Activated CD8-positive, alpha-beta T cell treated with anti-CD3 and anti-CD28 coated beads for 36 hours (primary cell): ENCODE measurements at places on chromosomes 5 and 9. TPM values are rescaled to one million over a fixed set of nuclear protein-coding genes. Genes with fewer than 3 reads are reported as not detected.

The FBP2 gene
- not detected for total RNA-seq

The SLC6A3 gene
- total RNA-seq, result not detected

DNA sequence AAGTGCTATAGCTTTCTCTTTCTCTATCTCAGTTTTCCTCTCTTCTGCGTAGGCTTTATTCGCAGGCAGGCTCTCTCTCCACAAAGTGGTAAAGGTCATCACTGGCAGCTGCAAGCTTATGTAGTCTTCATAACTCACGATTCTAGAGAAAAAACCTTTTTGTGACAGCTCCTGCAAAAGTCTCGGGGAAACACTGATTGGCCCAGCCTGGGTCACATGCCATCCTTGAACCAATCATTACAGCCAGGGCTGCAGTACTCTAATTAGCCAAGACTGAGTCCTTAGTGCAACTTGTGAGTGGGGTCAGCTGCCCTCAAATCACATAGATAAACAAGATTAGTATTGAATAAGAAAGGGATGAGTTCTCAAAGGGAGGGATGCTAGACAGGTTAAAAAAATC, 18.3 kb upstream of the FRMPD1 start:
- no peak for DNase-seq

DNA sequence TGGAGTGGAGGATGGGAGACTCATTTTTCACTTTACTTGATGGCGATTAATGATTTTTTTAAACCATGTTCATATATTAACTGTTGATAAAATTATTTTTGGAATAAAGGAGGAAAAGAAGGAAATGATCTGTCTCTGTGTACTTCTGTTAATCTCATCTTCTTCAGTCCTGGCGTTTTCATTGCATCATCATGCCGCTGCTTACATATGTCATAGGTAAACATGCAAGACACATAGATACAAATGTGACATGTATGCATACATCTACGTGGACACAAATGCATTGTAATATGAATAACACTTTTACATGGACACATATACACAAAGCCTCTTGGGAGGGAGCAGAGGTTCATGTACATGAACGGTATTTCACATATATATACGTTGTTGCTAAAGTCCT, 10.0 kb downstream of the TMEM174 start:
- no peak for DNase-seq
